Foreskin keratinocyte (primary cell): ENCODE measurements at places on chromosomes 4 and X. TPM values are rescaled to one million over a fixed set of nuclear protein-coding genes. Genes with fewer than 3 reads are reported as not detected.

The ESX1 gene
- not detected in 2 replicates for total RNA-seq

DNA sequence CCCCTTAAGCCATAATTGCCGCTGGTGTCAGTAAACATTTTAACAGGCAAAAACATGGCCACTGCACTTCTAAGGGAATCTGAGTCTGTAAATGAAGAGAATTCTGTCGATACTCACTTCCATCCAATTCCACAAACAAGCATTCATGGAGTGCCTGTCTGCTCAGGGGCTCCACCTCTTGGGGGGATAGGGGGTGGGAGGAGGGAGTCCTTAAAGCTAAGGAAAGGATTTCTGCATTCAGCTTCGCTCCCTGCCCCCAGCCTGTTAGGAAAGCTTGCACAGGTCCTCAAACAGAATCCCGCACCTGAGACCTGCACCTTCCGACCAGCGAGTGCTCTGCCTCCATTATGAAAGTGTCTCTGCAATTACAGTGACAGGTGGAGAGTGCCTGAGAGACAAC, 130.2 kb upstream of the KIT start:
- DNase-seq = no peak

DNA sequence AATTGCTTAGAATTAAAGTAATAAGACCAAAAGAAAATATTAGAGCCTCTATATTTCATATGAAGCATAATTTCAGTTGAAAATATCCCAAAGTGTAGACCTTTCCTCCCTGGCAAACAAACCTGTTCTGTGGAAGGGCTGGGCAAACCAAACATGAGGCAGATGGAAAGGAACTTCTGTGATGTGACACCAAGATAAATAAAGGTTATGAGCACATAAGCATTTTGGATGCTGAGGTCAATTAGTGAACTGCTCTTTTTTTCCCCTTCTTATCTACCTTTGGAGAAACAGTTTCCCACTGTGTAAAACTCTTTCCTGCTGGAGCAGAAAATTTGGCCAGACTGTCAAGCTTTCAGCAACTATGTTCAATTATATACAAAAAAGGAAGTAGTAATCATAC, 109.6 kb upstream of the STIM2 start:
- DNase-seq = no peak

- peak; percentile 88 for DNase-seq
Measured at GRCh38 chr4:60724623-60725022, 475.5 kb upstream of the ADGRL3 start.

DNA sequence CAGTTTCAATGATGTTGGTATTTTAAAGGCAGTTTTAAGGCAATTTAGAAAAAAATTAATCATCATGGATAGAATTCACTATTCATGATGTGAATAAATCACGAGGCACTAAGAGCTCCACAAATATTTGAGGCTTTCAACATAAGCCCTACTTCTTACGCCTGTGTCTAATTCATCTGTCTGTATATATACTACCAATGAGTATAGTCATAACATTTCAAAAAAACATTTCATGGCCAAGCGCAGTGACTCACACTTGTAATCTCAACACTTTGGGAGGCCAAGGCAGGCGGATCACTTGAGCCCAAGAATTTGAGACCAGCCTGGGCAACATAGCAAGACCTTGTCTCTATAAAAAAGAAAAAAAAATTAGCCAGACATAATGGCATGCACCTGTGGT, 56.5 kb downstream of the FBXL5 start:
- DNase-seq = no peak

DNA sequence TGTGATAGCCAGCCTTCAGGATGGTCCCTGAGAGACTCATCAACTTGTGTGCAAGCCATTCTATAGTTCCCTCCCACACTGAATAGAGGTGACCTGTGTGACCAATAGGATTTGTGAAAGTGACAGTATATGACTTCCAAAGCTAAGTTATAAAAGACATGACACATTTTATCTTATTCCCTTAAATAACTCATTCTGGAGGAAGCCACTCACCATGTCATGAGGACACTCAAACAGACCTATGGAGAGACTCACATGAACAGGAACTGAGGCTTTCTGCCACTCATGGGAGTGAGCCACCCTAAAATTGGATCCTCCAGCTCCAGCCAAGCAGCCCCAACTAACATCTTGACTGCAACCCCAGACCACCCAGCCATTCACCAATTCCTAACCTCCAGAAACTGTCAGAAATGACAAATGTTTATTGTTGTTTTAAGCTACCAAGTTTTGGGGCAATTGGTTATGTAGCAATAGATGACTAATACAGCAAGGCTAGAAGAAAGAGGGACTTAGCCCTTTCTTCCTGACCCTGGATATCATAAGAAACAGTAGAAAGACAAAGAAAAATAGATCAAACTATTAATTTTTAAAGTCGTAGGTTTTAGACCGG, 9.0 kb upstream of the CHIC2 start:
- DNase-seq = no peak

- DNase-seq = peak; percentile 33
Measured at GRCh38 chrX:139332441-139332840, 198.1 kb upstream of the F9 start.

GRCh38 chr4:122119739-122120138, 32.4 kb upstream of the BLTP1 start:
- no peak for DNase-seq

DNA sequence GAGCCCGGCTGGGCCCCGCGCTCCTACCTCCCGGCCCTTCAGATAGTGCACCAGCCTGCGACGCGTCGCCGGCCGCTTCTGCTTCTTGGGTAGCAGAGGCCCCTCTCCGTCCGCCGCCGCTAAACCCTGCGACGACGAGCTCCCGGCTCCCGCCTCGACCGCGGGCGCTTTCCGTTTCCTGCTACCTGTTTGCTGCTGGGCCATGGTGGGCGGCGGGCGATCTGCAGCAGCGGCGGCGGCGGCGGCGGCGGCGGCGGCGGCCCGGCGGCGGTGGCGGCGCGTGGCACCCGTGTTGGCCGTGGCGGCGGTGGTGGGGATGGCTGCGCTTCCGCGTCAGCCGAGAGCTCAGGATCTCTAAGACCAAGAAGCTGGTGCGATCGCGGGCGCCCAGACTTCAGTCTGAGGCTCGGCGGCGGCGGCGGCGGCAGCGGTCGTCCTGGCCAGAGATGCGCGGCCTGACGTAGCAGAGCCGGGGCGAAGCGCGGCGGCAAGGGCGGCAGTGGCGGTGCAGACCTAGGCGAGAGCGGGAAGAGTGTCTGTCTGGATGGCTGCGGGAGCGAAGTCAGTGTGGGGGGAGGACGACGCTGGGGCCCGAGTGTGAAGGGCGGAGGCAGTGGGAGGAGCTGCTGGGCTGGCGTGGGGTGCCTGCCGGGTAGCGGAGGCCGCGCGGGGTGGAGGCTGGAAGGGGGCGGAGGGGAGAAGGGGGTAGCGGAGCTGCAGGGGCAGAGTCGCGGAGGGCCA, at the start of gene DCAF12L2:
TSS of gene DCAF12L2 (minus strand) at position 569 of the 741 bp plus-strand sequence. CDS start at position 204, 365 bp downstream.
- DNase-seq = no peak

DNA sequence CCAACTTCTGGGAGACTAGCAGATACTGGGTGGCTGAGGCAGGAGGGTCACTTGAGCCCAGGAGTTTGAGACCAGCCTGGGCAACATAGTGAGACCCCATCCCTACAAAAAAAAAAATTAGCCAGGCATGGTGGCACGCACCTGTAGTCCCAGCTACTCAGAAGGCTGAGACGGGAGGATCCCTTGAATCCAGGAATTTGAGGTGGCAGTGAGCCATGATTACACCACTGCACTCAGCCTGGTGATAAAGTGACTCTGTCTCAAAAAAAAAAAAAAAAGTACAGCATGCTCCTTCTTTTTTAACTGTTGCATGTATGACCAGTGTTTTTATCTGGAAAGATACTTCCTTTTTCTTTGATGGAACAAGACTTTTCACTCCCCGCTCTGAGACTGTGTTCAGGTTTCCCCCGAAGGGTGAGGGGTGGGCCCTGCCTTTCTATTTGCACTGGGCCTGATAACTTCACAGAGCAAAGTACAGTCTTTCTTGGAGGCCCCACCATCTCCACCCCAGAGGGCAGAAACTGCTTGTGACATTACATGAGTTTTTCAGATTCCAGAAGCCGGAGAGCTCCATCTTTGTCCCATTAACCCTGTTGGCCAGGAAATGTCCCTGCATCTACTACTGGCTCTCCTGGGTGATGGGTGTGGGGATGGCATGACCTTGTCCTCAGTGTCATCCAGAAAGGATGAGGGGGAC, 35.2 kb downstream of the NYX start:
- DNase-seq = no peak
